Stimulated activated CD8-positive, alpha-beta memory T cell treated with anti-CD3 and anti-CD28 coated beads, Interleukin-15, amount 100 ng/mL, for 4 hours (primary cell): ENCODE measurements at places on chromosomes 6 and 20.

DNA sequence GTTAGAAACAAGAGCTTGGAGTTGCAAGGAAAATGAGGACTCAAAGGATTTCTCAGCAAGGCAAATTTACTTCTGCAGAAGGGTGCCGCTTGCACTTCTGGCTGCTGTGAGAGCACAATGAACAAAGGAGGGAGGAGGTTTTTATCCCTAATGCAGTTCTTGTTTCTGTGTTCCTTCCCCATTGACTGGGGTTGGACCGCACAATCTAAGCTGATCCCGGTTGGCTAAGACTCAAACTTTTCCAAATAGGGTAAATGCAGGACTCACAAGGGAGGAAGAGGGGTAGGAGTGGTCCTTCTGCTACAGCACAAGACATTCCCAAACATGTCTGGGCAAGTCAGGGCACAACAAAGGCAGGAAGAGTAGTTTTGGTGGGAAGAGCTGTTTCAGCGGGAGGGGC is 249.6 kb upstream of the MOCS1 start:
- DNase-seq = no peak

DNA sequence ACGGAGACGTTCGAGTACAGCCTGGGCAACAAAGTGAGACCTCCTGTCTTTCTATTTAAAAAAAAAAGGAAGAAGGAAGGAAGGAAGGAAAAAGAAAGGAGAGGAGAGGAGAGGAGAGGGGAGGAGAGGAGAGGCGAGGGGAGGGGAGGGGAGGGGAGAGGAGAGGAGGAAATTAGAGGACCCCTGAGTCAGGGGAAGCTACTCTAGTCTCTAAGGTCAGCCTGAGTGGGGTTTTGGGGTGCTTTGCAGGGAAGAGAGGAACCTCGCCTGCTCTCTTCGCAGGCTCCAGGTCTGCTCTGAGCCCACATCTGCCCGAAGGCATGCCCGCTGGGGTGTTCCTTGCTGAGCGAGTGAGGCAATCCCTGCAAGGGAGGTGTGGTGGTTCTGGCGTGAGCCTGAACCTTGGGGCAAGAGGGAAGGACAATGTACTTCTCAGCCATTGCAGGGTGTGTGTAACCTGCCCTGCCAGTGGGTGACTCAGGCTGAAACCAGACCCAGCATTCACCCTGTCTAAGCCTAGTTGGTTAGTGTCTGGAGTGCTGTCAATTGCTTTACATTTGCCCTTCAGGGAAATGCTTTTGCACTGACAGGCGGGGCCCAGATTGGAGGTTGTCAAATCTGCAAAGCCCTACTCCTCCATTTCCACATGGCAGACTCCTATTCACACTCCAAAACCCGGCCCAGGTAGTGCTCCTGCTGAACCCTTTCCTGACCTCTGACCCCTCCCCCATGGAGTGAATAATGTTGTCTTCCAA is 15.3 kb upstream of the MMP9 start:
- DNase-seq = no peak

GRCh38 chr20:51042064-51042463 is 19.2 kb upstream of the KCNG1 start:
- no peak for DNase-seq

DNA sequence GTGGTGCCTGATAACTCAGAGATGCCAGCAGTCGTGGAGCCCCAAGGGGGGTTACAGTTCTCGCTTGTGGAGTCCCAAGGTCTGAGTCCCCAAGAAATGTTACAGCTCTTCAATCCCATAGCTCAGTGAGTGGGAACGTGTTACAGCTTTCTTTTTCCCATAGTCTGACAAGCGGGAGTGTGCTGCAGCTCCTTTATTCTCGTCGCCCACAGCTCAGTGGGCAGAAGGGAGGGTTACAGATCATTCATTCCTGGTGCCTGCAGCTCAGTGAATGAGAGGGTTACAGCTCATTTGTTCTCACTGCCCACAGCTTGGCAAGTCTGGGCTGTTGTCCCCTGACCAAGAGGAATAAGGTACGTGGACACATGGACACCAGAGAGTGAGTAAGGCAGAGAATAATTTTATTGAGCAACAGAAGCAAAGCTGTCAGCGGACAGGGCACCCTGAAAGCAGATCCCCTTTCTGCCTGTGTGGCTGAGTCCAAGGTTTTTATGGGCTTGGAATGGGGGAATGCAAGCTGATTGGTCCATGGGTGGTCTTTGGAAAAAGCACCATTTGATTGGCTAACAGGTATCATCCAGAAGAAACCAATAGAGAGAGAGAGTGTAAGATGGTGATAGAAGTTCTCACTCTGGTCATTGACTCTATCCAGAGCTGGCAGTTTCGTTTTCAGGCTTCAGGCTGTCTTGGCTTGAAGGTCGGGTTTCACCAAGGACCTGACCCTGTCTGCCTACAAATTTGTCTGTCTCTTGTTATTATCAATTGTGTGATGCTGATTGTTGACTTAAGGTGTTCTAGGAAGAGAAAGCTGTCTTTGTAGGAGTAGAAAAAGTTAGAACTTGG is 16.4 kb downstream of the RNF217 start:
- no peak for DNase-seq

DNA sequence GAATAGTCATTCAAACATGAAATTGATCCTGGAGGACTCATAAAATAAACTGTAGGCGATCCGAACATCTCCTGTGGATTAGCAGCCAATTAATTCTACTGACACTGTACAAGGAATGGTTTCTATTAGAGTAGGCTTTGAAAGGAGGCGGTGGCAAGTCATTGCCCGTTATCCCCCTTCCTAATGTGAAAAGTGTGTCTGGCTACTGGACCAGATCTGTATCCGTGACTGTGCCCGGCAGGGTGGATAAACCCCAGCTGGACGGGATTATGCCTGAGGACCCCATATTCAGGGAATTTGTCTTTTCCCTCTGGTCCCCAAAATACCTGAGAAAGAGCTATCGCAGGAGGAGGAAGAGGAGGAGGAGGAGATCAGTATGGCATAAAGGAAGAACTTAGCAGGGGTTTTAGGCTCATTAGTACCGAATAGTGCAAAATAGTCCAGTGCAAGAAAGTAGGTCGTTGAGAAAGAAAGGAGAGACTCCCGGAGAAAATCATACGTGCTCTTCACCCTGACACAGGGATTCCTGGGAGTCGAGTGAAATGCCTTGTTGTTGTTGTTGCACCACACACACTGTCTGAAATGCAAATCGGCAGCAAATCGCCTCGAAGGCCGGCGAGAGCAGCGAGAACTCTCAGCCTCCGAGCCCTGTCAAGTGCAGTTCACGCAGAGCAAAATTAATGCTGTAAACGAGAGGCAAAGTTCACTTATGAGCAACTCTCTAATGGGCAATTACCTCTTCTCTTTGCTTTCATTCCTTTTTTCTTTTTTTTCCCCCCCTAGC is 178.9 kb upstream of the ARID1B start:
- DNase-seq = no peak

DNA sequence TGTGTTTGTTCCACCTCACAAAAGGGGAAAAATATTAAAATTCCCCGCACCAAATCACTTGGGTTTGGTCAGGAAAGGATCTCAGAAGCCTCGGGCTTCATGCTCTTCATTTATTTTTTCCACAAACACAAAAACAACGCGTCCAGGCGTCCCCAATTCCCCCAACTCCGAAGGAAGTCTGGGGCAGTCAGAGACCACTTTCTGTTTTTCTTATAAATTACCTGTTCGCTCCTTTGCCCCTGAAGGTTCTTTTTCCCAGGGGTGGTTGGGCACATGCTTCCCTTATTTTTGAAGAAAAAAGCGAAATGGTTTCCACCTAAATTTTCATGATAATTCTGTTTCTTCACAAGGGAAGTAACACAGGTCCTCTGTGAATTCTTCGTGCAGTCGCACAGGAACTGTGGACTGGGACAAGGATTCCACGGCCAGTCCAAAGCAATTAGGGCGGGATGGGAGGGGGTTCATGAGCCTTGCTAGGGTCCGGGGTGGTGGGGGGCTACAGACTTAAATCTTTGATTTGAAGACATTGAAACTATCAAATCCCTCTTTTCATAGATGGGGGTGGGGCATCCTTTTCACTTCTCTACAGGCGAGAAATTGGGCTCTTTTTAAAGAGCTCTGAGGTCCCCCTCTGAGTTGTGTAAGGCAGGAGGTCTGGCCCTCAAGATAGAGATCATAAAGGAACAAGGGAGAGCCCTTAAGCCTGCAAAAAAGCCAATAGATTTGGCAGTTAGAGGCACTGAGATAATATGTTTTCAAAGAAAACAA is 30.5 kb upstream of the HFE start:
- DNase-seq = no peak

DNA sequence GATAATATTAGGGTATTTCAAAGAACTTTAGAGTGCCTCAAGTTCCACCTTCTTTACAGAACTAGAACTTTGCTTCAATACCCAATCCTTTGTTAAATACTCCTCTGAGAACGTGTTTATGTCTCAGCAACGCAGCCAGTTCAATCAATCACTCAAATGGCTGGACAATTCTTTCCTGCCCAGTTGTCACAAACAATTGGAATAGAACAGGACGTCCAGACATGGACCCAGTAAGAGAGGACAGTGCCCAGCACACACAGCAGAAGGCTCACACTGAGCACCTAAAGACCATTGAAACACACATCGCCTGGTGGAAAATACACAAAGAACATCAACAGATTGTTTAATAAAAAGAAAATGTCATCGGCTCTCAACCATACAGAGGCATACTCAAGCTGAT is 140.6 kb downstream of the TTLL2 start:
- DNase-seq = no peak

DNA sequence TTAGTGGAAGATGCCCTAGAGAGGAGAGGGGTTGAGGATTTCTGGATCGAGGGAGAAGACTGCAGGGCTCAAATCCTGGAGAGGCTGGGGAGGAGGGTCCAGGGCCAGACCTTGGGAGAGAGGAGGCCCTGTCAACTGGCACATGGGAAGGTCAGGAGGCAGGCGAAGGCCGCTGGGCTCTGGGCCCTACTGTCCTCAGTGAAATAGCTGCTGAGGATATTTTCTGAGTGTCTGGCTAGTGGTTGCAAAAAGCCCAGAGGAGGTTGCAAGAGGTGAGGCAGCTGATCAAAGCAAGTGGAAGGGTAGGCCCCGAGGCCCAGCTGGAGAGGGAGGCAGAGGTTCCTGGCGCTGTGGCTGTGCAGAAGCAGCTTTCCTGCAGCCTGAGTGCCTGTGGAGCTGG is 103.4 kb upstream of the MLN start:
- no peak for DNase-seq

DNA sequence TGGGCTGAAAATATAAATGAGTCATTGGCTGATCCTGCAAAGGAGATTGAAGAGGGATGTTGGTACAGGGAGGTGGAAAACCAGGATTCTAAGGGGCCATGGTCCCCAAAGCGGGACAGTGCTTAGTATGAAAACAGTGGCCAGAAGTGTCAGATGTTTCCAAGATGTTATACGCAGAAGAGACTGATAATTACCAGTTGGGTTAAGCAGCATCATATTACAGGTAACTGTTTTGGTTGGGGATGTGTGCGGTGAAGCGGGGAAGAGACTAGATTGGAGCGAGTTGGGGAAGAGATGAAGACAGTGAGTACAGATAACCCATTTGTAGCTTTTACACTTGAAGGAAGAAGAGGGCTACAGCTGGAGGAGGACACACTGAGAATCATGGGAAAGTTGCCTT is 80.8 kb downstream of the PLEKHG1 start:
- no peak for DNase-seq

GRCh38 chr20:64072498-64073063 is 6.7 kb downstream of the RGS19 start:
- no peak for DNase-seq

DNA sequence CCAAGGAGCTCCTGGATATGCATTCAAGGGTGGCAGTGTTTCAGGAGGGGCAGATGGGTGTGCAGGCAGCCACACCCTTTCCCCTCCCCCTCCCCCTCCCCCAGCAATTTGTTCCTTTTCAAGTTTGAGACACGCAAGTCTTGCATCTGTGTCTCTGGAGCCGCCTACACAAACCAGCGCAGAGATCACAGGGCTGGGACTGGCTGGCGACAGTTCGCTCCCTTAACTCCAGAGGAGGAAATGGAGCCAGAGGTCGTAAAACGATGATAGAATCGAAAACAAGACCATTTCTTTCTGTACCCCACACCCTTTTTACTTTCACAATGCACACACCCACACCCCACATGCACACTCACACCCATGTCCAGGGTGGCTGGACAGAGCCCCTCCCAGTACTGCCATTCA is 163.1 kb downstream of the LY86 start:
- no peak for DNase-seq

DNA sequence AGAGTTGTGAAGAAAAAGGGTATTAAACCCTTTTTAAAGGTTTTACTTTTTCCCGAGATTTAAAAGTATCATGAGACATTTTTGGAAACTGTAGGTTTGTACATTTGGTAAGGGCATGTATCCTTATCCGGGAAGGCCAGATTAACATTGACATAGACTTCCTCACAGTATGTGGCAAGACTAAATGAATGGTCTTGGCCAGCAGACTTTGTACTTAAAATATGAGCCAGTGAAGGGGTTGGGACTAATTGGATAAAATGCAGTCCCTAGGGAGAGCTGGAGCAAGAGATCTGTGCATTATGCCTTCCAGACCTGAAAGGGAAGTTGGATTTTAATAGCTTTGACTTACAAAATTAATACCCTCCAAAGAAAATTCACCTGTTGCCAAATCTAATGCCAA is 60.4 kb upstream of the CCN2 start:
- DNase-seq = no peak

GRCh38 chr6:140494321-140495108 is 1120.1 kb upstream of the CITED2 start:
- no peak for DNase-seq

- DNase-seq = no peak
Measured at GRCh38 chr6:104656235-104656634, 203.5 kb downstream of the HACE1 start.

- DNase-seq = no peak
Measured at GRCh38 chr6:37302086-37302686, 44.2 kb upstream of the TMEM217 start.

DNA sequence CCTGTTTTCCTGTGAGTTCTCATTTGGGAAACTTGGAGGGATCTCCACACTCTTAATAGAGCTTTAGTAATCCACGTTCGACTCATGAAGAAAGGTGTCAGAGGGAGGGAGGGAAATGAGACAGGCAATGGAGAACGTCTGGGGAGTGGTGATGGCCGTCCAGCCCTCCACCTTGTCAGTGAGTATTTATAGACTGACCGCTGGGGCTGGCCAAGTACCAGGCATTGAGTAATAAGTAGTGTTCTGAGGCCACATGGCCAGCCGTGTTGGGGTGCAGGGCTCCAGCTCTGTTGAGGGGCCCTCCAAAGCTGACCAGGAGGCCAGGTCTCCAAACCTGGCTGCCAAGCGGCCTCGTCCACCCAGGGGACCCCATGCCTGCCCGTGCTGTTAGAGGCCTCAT is 11.3 kb upstream of the DSN1 start:
- DNase-seq = no peak

DNA sequence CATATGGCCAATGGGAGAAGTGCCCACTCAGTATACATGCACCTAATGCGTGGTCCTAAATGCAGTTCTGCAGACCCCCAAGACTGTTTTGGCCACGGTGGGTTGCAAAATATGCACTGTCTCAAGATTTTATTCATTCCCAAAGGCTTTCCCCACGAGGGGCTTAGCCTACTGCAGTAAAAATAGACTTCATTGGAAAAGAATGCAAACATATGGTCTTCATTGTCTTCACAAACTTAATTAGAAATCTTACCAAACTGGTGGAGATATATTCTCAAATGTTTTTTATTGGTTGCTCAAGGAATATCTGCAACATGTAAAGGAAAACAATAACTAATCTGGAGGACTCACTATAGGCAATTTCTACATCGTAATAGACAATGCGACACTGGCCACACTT is 31.6 kb upstream of the PRL start:
- DNase-seq = no peak
